OCI-M1 (cell line): ENCODE measurements at places on chromosomes 2 and 18.

DNA sequence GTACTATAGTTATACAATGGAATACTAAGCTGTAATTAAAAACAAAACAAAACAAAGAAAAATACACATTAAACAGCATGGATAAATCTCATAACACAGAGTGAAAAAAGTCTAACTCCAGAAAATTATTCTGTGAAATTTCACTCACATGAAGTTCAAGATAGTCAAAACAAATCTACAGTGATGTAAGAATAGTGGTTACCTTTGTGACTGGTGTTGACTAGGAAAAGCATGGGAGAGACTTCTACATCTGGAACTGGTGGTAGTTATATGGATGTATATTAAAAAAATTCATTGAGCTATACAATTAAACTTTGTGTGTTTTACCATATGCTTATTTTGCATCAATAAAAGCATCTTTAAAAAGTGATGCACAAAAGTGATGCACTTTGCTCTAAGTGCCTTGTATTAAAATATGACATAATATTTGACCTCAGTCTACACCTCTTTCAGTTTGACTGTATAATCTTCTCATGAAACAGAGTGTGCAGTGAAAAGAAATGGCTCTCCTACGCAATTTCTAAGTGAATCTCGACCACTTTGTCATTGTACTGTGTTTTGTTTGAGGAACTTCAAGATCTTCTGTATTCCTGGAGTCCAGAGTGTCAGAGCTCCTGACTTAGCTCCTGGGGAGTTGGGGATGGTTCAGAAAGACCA lies 28.0 kb downstream of the STAT4 start:
- no peak for DNase-seq

- no peak for DNase-seq
Measured at GRCh38 chr2:99240431-99240830, 15.0 kb downstream of the LYG2 start.

DNA sequence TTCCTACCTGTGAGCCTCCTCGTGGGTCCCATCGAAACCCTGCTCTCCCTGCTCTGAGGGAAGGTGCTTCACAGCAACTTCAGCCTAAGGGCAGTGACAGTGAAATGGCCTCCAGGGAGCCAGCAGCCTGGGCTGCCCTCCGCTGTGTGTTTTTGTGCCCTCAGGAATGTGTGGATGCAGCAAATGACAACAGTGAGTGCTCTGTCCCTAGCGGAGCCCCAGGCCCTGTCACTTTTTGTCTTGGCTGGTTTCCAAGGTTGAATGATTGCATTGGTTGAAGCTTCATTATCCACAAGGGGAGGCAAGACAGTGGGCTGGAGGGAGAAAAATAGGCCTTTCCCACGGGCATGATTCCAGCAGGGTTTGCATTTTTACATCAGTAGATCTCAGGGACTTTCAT lies 42.9 kb downstream of the STON1 start:
- no peak for DNase-seq

DNA sequence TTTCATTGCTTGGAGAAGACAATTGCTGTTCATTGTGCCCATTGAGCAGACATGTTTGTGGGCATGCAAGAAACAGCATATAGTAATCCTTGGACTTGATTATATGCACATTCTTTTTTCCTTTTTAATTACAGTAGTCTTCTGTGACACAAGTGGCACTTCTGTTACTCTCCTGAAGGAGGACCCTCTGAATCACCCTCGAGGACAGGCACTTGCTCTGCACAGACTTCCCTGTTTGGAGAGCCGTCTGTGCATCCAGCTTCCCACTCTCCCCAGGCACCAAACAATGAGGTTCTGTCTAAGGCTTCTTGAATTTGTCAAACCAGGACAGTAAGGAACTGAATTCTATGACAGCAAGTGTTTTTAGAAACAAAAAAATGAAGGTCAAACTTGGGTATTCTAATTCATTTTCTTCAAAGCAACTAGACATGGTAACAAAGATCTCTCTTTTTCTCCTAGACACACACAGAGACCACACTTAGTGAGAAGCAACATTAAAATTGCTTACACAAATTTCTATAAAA lies 844.6 kb upstream of the ID2 start:
- DNase-seq = no peak

- DNase-seq = peak; percentile 74
Measured at GRCh38 chr2:157257312-157258252, at the start of gene GALNT5. TSS of gene GALNT5 (plus strand) at chr2:157257705. CDS start at chr2:157258083, 378 bp downstream.

DNA sequence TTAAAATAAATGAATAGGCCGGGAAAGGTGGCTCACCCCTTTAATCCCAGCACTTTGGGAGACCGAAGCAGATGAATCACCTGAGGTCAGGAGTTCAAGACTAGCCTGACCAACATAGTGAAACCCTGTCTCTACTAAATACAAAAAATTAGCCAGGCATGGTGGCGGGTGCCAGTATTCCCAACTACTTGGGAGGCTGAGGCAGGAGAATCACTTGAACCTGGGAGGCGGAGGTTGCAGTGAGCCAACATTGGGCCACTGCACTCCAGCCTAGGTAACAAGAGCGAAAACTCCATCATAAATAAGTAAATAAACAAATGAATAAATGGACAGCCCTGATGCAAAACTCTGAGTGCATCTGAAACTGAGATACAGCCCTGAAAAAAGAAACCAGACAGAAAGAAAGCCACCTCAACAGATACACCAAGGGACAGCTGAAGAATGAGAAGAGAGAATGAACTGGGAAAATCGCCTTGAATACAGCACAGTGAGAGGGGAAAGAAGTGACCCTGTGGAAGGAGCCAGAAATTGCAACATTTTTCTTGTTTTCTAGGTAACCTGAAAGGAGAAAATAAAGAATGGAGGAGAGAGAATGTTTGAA lies 64.4 kb downstream of the TRABD2A start:
- DNase-seq = no peak

- no peak for DNase-seq
Measured at GRCh38 chr2:19614066-19614465, 255.6 kb upstream of the OSR1 start.

DNA sequence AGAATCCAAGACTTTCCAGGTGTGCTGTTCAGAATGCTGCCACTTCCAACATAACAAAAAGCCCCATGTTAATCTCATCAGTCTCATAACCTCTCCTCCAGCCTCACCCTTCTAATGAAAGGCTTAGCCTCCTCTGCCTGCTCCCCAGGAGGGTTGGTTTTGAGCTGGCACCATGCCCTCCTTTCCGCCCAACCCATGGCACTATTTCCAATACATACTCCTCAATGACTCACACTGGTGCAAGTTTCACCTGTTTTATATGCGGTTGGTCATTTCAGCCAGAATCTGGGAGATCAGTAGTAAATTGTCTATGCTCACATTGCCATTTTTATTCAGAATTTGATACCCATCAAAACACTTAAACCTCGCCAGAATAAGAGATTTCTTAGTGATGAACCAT lies 157.6 kb upstream of the NRP2 start:
- no peak for DNase-seq

GRCh38 chr18:46031741-46032140 lies 40.3 kb downstream of the PSTPIP2 start:
- DNase-seq = no peak

DNA sequence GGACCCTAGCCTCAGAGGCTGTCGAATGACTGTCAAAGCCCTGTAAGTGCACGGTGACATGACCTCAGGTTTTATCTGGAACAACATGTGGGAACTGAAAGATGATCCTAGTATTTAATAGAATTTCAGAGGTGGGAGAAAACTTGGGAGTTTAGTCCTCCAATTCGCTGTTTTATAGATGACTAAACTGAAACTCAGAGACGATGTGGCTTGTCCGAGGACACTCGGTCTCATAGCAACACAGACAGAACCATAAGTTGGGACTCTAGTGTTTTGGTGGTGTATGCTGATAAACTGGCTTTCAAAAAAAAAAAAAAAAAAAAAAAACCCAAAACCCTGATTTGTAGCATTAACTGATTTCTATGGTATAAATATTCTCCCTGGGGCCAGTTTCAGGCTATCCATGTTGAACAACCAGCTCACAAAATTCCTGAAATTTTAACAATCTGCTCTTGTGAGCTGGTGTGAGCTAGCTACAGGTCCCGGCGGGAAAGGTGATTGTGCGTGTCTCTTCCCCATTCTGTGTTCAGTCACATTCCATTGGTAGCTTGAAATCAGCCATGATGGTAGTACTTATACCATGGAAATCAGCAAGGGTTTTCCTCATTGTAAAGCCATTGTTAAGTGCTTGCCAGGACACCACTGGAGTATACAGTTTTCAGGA lies 195.5 kb upstream of the EPAS1 start:
- no peak for DNase-seq

DNA sequence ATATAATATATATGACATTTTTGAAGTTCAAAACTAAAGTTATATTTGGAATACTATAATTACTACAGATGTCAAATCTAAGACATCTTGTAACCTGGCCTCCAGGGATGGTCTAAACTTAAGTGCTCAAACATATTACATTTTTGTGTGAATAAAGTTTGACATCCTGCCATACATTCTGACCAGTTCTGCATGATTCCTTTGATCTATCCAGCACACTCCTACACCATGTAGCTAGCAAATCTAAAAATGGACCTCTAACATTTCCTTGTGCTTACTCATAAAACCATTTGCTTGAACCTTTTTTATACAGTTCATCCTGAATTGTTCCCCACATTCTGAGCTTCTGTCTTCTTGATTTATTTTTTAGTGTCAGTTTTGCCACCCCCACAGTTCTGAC lies 294.3 kb upstream of the ZNF804A start:
- no peak for DNase-seq

DNA sequence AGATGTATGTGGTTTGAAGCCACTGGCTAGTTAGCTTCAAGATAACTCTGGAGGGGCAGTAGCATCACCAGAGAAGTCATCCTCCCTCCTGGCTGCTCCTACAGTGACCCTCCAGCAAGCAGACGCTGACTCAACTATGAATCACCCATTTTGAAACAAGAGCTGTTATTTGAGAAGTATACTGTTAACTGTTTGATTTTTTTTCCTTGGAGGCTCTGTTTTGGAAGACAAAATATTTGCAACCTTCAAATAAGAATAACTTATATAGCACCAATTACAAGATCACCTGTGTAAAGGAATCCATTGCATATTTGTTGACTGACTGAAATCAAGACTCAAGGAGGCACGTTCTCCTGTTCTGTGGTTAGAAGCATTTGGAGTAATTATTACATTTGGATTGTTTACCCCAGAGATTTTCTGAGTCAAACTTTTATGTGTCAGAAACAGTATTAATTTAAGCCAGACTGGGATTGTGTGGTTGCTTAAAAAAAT lies 313.8 kb downstream of the MTX2 start:
- DNase-seq = peak; percentile 91

- no peak for DNase-seq
Measured at GRCh38 chr18:5541644-5542043, 2.2 kb downstream of the EPB41L3 start.

DNA sequence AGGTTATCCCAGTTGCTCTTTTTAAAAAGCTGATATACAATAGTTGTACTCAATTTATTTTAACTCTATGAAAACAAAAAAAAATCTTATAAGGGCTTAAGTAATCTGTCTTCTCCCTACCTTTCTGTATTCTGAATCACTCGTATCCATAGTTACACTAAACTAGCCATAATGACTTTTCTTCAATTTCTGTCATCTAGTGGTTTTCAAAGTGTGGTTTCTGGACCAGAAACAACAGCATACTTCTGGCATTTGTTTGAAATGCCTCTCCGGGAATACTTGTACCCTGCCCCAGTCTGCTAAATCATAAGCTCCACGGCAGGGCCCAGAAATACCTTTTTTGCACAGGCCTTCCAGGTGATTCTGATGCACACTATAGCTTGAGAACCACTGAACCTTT lies 253.6 kb downstream of the LRRTM4 start:
- DNase-seq = no peak

- DNase-seq = no peak
Measured at GRCh38 chr2:94869131-94869530, 2.1 kb upstream of the TEKT4 start.

DNA sequence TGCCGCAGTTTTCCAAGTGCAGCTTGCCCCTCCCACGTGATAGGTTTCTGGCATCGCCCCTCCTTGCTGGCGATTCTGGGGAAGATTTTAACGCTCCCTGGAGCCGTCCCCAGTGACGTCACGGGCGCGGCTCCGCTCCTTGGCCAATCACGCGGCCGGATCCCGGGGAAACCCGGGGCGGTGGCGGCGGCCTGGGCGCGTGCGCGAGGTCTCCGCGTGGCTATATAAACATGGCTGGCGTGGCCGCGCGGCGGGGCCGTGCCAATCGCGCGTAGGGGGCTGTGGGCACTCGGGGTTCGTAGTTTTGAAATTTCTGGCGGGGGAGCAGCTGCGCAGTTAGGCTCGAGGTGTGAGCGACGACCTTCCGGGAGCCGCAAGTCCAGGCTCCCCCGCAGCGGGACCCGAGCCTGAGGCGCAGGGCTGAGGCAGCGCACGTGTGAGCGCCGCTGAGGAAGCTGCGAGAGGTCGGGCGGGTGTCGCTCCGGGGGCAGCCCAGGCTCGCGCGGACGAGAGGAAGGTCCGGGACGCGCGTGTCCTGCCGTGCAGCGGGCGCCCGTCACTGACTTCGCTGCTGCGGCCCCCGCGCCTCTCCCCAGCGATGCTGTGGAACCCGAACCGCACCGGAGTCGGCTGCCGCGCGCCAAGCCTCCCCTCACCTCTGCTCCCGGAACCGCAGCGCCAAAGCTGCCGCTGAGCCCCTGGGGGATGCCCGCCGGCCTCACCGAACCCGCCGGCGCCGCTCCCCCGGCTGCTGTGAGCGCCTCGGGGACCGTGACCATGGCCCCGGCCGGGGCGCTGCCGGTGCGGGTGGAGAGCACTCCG lies at the start of gene TAF4B:
Gene TAF4B, plus strand, starts transcription at position 217 of the 822 bp plus-strand sequence. Its CDS starts 489 bp downstream, at position 706.
- peak; percentile 98 for DNase-seq

DNA sequence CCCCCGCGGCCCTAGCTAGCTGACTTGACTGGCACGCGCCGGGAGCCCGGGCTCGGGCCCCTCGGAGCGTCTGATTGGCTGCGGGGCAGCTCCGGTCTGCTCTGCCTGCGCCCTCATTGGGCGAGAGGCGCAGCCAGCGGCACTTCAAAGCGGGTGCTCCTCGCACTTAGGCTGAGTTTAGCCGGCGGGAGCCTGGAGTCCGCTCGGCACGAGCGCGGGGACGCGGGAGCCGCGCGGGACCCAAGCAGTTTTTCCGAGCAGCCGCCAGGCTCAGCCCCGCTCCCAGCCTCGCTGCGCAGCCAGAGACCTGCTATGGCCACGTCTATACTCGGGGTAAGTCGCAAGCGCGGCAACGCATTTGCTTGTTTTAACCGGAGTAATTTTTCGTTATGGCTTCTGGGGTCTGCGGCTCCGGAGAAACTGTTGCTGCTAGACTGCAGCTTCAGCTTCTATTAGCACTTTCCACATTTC lies at the start of gene SP9:
Gene SP9, plus strand, starts transcription at position 174 of the 471 bp plus-strand sequence. Its CDS starts 139 bp downstream, at position 313.
- peak; percentile 54 for DNase-seq
